Natural killer cell treated with Interleukin-12 subunit alpha and Interleukin-12 subunit beta and Interleukin-15 and Interleukin-18, amount 100 ng/mL, for 72 hours (primary cell): ENCODE measurements at places on chromosomes 16 and 17.

- no peak for DNase-seq
These were observed 53.2 kb downstream of the SMG6 start for GRCh38 chr17:2250140-2251095.

DNA sequence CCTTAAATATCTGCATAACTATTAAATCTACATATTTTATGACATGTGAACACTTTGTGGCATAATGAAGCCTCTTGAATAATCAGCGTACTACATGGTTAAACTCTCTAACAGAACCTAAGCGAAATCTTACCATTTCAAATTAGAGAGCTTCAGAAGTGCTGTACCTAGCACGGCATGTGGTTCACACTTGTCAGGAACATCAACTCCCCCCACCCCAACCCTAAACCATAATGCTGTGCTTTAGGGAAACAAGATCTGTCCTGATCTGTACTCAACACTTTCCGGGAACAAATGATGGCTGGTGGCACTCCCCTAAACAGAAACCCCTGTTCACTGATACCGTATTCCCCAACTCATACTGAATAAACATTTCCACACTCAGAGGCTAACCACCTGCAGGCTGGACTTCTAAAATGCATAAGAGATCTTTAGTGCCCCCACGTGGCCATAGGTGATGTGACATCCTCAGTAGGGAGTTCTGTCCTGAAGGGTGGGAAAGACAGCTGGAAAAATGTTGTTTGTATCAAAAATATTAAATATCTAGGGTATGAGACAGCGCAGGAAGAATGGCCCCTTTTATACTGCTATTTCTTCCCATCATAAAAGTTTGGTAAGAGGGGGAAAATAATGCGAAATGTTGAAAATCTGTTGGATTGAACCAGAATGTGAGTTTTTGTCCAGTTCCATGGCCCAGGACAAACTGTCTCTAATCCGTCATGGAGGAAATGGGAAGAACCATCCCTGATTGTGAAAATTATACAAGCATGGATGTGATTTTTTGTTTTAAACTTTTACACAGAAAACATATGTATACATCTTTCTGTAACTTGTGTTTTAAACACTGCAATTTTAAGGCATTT, 88.6 kb downstream of the USP31 start:
- peak; percentile 65 for DNase-seq

GRCh38 chr16:89363621-89364393, 126.6 kb downstream of the ANKRD11 start:
- DNase-seq, result peak; percentile 75

GRCh38 chr16:19114359-19115147, 789 bp downstream of the ITPRIPL2 start:
- no peak for DNase-seq

DNA sequence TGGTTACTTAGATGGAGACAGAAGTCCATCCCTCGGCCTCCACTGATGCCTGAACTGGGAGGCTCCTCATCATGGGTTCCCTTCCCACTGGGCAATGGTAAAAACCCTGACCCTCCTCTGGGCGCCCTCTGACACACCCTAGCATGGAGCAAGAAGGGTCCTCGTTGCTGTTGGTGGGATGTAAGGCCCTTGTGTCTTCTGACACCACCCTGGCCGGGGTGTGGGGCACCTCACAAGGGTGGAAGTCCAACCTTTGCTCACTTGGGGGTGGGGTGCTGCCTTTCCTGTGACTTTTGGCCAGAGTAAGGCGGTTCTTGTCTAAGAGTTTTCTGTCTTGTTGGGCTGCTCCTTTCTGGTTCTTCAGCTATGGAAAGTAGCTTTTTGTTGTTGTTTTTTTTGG, 28.7 kb downstream of the MPRIP start:
- no peak for DNase-seq

GRCh38 chr17:30212750-30213149, 22.7 kb downstream of the SLC6A4 start:
- DNase-seq, result no peak

DNA sequence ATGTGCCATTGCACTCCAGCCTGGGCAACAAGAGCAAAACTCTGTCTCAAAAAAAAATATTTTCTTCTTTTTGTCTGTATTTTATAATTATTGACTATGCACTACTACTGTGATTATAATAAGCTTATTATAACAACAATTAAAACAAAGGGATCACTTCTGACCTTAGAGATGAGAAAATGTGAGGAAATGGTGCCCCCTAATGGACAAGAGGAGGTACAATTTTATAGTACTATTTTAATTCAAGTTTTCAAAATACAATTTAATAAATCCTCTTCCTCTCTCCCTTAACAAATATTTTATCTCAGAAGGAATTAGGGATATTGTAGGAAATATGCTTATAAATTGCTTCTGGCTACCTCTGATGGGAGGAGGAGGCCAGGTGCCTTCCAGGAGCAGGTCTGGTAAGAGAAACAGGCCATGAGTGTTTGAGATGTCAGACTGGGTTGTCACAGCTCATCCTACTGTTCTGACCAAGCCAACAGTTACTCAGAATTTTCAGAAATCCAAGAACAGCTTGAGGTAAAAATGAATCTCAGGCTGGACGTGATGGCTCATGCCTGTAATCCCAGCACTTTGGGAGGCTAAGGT, 14.0 kb downstream of the VPS53 start:
- DNase-seq, result peak; percentile 68

DNA sequence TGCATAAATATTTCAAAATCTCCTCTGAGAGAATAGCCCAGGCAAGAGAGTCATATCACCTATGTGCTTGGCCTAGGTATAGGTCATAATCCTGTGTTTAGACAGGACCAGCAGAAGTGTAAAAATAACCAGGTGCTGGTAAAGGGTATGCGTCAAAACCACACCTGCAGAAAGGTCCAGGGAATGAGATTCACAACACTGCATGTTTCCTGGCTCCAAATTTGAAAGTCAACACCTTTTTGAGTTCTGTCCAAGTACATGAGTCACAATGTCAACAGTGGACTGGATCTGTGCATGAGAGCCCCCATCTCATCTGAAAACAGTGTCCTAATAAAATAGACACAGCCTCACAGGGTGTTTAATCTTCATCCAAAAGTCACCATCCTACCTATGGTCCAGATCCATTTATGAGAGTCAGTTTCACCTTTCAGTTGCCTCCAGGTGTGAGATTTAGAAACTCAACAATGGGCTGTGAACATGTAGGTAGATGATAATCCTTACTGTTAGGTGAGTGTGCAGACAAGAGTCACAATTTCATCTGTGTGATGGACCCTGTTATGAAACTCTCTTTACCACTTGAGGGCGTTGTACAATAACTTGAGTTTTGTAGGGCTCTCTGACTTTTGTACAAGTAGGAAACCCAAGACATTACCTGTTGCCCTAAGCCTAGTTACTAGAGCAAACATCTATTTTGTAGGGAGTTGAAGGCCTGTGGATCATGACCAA, 2100.7 kb downstream of the TP53TG3F start:
- no peak for DNase-seq

DNA sequence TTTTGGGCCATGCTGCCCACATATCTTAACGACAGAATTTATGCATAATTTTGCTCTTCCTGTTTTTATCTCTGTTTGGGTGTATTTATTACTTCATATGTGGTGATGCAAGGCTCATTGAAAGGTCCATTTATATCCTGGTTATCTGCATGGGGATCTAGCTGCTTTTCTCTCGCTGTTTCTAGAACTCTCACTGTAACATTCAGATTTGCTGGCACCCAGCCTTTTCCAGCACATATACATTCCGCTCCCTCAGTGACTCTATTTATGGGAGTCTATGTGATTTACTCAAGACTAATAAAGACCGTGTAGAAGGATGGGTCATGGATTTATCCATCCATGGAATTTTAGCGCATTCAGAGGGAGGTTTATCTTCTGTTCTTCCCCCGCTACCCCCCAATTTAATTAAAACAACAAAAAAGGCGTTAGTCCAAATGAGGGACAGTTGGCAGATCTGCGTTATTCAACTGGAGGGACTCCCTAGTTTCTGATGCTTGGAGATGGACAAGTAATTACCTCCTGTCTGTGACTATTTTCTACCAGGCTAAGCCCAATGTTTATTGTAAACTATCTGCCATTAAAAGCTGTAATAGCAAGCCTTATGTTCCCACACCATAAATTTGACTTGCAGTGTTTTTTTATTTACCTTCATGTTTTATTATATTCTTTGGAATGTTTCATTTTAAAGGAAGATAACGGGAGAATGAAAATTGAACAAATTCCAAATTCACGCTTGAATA, 19.8 kb upstream of the MARCHF10 start:
- DNase-seq, result no peak

DNA sequence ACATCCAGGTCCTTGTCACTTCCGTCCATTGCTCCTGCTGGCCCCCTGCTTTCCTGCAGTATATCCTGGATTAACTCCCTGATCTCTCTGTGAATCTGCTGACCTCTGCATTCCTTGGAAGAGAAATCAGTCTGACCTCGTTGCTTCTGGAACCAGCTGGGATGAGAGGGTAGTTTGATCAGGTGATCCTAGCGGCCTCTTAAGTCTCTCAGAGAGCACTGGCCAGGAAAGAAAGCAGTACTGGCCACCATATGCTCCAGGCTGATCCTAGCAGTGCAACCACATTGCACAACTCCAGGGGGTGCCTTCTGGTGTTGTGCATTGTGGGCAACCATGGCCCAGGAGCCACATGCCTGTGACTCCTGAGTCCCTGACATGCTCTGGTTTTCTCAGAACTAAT, 79.2 kb downstream of the ARHGAP23 start:
- no peak for DNase-seq

GRCh38 chr17:44079877-44080821, 9.6 kb downstream of the G6PC3 start:
- DNase-seq, result no peak

GRCh38 chr16:27818246-27818645, 245.3 kb downstream of the GSG1L start:
- no peak for DNase-seq
